ENCODE measurements at places on chromosomes 2 and 18.

GRCh38 chr2:71558300-71559051 lies 105.1 kb downstream of the DYSF start:
- no peak for DNase-seq

DNA sequence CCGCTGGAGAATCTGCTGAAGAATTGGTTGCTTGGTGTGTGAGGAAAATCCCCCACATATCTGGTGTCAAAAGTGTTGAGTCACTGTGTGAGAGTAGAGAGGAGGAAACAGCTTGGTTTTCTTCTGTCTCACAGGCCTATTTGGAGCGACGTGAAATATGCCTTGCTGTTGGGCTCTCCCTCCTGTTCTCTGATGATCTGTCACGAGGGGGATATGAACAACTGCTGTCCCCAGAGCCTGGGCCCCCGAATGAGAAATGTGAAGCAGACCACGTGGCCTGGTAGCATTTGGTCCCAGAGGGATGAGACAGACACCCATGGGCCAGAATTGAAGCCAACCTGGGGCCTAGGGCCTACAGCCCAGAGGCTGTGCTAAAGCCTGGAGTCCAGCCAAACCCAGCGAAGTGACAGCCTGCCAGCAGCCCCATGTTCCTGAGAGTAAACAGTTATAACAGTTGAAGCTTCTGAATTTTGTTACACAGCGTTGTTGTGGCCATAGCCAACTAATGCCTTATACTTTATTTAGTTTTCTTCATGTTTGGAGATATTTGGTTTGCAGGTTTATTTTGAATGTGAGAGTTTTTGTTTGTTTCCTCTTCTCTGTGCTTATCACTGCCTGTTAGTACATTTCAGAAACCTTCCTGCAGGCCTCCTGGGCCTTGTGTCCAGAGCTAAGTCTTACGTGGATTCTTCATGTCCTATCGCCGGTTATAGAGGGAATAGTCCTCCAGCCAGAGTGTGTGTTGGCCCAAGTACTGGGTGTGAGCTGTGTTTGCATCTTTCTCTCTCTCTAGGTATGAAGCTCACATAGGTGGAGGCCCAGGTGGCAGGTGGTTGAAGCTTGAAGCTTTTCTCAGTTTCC lies 18.7 kb upstream of the COLEC12 start:
- DNase-seq = no peak

DNA sequence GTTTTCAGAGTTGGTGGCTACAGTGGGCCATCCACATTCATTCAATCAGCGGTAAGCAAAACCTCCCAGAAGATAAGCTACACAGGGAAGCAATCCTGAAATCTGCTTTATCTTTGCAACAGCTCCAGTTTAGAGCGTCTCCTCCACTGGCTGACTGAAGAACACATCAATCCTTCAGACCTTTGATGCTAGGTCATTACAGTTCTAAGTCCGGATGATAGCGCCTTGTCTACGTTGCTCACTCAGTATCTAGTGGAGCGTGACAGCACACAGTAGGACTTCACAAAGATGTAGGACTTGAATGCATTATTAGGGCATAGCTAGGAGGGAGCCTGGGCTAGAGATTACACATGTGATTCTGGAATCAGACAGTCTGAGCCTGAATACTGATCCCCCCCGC lies 5.0 kb downstream of the COLEC12 start:
- DNase-seq = no peak

DNA sequence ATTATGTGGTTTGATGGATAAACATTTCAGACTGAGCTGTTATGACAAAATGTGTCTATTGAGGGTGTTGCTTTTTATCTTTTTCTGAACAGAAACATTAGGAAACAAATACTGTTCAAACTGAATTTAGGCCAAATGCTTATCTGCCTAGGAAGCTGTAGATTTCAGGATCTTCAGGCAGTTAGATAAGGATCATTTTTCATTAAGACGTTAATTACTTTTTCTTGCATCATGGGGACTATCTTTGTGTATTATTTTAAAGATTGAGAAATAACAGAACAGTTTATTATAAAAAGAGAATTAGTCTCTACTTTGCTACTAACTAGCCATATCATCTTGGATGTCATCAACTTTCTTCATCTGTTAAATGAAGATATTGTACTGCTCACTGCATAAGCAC lies 107.5 kb downstream of the TTC27 start:
- no peak for DNase-seq

GRCh38 chr2:62038975-62039771 lies 133.7 kb downstream of the COMMD1 start:
- no peak for DNase-seq
